ENCODE measurements at places on chromosomes 11 and 22.

- DNase-seq = no peak
Observed at GRCh38 chr22:48256041-48256739, 1493.7 kb downstream of the TBC1D22A start.

DNA sequence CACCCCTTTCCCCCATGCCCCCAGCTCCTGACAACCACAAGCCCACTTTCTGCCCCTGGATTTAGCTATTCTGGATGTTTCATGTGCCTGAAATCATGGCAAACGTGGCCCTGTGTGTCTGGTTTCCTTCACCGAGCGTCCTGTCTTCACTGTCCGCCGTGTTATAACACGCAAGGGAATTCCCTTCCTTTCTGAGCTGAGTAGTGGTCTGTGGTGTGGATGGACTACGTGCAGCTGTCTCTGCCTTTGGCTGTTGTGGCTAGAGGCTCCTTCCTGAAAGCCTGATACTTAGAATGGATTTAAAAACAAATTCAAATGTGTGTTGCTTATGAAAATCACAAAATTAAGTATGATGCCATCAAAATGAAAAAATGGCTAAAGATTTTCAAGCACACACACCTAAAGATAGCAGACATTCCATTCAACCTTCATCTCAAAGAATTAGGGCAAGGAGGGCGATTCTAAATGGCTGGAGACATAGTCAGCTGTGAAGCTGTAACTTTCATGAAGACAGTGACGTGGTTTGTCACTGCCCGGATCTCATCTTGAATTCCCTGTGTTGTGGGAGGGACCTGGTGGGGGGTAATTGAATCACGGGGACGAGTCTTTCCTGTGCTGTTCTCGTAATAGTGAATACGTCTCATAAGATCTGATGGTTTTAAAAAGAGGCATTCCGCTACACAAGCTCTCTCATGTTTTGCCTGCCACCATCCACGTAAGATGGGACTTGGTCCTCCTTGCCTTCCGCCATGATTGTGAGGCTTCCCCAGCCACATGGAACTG, 30.5 kb downstream of the KCNQ1 start:
- no peak for DNase-seq

DNA sequence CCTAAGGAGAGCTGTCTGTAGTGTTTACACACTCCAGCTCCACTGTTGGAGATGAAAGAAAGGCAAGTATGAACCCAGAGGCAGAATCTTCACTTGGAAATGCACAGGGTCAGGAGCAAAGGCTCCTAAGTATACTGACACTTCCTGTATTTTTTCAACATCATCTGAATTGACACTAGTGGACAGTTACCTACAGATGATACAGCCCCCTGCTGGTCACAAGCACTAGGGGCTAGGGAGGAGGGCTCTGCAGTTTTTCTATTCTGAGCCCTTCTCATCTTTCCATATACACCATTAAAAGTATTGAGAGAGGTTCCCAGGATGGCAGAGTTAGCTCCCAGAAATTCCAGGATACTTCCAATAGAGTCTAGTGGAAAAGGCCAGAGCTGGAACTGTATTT, 290.3 kb upstream of the API5 start:
- no peak for DNase-seq

- no peak for DNase-seq
Observed at GRCh38 chr11:122486793-122487495, 168.6 kb upstream of the UBASH3B start.

DNA sequence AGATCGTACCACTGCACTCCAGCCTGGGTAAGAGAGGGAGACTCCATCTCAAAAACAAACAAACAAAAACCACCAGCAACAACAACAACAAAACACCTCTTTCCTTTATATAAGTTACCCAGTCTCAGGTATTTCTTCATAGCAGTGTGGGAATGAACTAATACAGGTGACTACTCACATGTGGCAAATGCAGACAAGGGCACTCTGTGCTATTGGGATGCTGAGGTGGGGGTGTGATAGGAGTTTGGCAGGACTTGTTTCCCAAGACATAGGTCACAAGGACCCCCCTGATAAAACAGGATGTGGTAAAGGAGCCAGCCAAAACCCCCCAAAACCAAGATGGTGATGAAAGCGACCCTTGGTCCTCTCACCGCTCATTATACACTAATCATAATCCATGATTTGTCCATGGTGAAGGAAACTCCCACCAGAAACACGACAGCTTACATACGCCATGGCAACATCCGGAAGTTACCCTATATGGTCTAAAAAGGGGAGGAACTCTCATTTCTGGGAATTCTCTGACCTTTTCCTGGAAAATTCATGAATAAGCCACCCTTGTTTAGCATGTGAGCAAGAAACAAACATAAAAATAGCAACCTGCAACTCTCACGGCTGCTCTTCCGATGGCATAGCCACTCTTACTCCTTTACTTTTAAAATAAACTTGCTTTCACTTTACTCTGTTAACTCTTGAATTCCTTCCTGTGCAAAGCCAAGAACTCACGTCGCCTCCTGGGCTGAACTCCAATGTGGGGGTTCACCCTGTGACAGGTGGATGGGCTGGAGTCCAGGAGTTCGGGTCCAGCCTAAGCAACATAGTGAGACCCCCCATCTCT, 18.8 kb upstream of the INCENP start:
- DNase-seq = no peak

- no peak for DNase-seq
Observed at GRCh38 chr11:46280706-46281105, 3.2 kb downstream of the CREB3L1 start.

DNA sequence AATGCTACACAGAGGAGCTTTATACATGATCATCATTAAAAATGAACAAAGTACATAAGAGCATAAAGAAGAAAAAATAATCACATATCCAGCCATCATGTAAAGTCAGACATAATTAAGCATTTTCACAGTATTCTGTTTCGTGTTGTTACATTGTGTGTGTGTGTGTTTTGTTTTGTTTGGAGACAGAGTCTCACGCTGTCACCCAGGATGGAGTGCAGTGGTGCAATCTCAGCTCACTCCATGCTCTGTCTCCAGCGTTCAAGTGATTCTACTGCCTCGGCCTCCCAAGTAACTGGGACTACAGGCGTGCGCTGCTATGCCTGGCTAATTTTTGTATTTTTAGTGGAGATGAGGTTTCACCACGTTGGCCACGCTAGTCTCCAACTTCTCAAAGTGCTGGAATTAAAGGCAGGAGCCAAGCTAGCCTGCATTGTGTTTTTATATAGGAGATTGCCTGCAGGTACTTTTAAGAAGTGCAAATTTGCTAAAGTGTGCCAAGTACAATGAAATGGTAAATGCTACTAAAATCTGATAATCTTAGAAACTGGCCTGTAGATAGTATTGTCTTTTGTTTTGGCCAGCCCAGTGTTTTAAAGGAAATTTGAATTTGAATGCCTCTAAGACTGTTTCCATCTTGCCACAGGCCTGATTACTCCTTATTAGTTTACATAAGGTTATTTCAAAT, 7.8 kb downstream of the CTSC start:
- DNase-seq = no peak
